ENCODE measurements at places on chromosomes 5 and 9. TPM values are rescaled to one million over a fixed set of nuclear protein-coding genes. Genes with fewer than 3 reads are reported as not detected.

The HCN1 gene
- not detected for total RNA-seq

The ORM1 gene
- total RNA-seq, result not detected

The TMOD1 gene
- total RNA-seq, result 0.97 TPM

The MTREX gene
- total RNA-seq, result 110 TPM

The PCSK5 gene
- total RNA-seq, result 1.5 TPM

The PRDM9 gene
- not detected for total RNA-seq

The SLC46A2 gene
- not detected for total RNA-seq

DNA sequence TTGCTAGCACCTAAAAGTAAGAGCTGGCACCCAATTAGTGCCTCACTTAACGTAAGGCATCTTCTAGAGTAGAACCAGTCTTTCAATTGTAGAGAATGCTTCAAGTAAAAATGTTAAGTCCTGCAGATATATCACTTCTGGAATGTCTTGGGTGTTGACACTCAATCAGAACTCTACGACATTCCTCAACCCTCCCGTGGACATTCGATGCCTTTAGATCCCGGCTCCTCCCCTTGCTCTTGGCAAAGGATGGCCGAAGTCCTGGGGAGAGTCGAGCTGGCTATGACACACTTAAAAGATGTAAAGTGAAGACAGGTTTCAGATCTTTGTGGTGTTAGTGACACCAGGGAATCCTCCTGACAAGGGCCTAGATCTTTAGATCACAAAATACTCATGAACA is 87.5 kb upstream of the ERCC6L2 start:
- no peak for DNase-seq

GRCh38 chr5:73151766-73152410 is 21.1 kb upstream of the TMEM174 start:
- no peak for DNase-seq

GRCh38 chr5:53694520-53695022 is 134.1 kb downstream of the NDUFS4 start:
- no peak for DNase-seq

GRCh38 chr5:31496301-31496700 is 35.6 kb downstream of the DROSHA start:
- DNase-seq, result no peak

DNA sequence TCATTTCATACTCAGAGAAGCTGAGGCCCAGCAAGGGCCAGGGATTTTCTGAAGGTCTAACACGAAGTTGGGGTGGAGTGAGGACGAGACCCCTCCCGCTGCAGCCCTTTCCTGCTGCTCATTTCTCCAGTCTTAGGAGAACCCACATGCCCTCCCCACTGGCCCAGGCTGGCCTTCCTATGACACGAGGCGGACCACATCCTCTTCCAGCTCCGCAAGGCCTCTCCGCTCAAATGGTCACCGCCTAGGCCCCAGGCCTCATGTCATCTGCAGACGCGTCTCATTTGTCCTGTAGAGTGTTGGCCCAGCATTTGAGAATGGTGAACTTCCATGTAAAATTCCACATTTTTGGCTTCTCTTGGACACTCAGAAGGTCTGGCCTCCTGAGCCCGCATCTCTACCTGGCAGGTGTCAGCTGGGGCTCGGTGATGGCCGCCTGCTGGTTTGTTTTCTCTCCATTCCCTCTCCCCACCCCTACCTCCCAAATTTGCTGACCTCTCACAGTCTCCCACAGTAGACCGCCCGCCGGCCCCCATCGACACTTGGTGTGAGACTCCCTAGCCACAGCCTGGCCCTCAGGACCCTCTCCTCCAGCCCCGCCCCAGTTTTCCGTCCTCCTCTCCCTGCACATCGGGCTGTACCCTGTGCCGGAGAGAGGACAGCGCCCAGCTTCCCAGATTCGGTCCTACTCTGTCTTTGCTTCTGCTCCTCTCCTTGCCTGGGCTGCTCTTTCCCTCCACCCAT is 51.7 kb downstream of the ERGIC1 start:
- DNase-seq, result no peak

- DNase-seq, result no peak
These were observed 485.6 kb upstream of the NUDT12 start for GRCh38 chr5:104048231-104048630.

GRCh38 chr5:52947851-52948250 is 41.3 kb upstream of the ITGA2 start:
- DNase-seq, result no peak

DNA sequence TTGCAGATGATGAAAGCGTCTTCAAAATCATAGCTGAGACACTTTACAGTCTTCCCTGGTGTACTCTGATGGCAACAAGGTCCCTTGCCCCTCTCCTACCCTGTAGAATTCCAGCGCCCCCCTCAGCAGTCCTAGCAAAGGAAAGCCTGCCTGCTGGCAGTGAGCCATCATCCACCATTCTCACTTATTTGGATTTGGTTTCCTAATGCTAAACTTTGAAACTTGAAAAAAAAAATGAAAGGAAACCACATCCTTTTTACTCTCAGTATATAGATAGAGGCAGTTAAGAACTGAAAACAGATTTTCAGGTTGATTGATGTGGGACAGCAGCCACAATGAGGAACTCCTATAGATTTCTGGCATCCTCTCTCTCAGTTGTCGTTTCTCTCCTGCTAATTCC is at the start of gene GZMA:
TSS of gene GZMA (plus strand) at position 299 of the 400 bp plus-strand sequence. CDS start at position 336, 37 bp downstream.
- peak; percentile 31 for DNase-seq

DNA sequence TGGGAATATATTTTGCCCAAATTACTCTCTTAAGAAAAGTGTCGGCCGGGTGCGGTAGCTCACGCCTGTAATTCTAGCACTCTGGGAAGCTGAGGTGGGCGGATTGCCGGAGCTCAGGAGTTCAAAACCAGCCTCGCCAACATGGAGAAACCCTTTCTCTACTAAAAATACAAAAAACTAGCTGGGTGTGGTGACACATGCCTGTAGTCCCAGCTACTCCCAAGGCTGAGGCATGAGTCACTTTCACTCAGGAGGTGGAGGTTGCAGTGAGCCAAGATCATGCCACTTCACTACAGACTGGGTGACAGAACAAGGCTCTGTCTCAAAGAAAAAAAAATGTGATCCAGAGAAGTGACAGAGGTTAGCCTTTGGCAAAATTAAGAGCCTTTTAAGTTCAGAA is 26.4 kb upstream of the TMEM171 start:
- no peak for DNase-seq

- DNase-seq, result no peak
These were observed 16.0 kb downstream of the CAPSL start for GRCh38 chr5:35922468-35922867.

- no peak for DNase-seq
These were observed 75.2 kb upstream of the FREM1 start for GRCh38 chr9:14985419-14985818.

DNA sequence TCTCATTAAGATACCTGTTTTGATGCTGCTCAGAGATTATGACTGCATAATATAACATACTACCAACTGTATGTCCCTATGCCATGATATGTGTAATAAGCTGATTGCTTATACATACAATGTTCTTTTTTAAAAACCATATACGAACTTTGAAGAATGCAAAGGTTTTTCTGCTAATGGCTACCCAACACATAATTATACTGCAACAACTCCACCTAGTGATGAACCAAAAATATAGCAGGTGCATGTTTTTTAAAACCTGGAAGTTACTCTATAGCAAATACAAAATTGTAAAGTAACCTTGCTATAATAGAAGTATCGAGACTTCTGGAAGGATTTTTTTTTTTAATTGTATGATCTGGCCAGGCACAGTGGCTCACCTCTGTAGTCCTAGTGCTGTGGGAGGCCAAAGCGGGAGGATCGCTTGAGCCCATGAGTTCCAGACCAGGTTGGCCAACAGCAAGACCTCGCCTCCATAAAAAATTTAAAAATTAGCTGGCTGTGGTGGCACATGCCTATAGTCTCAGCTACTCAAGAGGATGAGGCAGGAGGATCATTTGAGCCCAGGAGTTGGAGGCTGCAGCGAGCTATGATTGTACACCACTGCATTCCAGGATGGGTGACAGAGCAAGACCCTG is 49.1 kb downstream of the HOMER1 start:
- no peak for DNase-seq

DNA sequence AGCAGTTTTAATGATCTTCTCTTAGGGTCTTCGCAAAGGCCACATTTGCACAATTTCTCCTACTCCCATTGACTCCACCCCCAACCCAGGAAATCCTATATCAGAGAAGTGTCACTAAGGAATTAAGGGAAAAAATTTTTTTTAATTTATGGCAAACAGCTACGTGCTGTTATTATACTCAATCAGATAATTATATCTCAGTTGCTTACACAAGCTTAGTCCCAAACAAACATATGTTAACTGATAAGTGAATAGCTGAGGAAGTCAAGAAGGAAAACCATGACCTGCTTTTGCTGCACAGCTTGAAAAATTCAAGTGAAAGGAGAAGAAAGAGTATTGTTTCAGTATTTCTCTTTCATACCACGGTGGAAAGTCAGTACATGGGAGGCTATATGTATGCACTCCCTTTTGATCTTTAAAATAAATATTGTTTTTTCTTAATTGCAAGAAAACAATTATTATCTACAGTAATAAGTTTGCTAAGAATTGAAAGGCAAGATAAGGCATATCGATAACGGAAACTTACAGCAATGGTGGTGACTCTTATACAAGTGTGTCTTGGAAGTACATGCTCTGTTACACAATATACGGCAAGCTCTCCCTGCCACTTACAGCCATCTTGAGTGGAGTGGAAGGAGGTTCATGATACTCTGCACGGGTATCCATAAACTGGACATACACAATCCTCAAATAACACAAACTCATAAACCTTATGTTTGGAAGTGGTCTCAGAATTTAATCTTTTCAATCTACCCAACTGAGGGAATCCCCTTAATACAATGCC is 167.9 kb upstream of the FREM1 start:
- DNase-seq, result no peak

DNA sequence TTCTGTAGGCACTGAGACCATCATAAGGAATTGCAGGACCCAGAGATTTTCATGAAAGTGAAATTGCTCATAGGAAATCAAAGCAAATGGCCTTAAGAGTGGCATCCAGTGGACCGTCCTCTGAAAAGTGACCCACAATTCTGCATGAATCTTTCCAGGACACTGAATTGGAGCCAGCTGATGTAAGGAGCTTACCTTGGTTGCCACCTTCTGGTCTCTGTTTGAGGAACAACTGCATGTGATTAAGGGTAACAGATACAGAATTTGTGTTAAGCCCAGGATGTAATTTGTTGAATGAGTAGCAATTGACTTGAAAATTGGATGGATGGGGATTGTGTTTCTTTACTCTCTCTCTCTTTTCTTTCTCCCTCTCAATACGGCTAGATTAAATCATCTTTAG is 49.9 kb upstream of the GAS1 start:
- no peak for DNase-seq

- DNase-seq, result no peak
These were observed 981 bp downstream of the TCOF1 start for GRCh38 chr5:150358261-150359095.

- no peak for DNase-seq
These were observed 22.6 kb upstream of the MELK start for GRCh38 chr9:36550135-36550534.

- DNase-seq, result no peak
These were observed 35.8 kb upstream of the TGFBR1 start for GRCh38 chr9:99069075-99069474.

DNA sequence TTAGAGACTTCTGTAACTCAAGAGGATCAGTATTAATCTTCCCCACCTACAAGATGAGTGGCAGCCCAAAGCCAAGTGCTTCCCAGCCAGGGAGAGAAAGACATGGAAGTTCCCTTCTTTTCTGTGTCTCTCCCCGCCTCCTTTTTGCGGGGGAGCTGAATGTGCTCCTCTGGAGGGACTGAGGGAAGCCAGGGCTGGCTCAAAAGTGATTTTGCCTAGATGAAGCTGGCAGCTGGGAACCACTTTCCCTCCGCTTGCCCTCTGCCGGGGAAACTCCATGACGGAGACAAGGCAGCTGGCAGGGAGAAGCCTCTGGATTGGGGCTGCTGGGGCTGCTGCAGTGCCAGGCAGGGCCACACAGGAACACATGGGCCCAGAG is 24.4 kb downstream of the EGR1 start:
- no peak for DNase-seq

- no peak for DNase-seq
These were observed 19.3 kb downstream of the RFK start for GRCh38 chr9:76374783-76375559.
